ENCODE measurements at places on chromosomes 2 and 18.

- no peak for DNase-seq
These were observed 15.9 kb downstream of the POLI start for GRCh38 chr18:54284981-54285785.

DNA sequence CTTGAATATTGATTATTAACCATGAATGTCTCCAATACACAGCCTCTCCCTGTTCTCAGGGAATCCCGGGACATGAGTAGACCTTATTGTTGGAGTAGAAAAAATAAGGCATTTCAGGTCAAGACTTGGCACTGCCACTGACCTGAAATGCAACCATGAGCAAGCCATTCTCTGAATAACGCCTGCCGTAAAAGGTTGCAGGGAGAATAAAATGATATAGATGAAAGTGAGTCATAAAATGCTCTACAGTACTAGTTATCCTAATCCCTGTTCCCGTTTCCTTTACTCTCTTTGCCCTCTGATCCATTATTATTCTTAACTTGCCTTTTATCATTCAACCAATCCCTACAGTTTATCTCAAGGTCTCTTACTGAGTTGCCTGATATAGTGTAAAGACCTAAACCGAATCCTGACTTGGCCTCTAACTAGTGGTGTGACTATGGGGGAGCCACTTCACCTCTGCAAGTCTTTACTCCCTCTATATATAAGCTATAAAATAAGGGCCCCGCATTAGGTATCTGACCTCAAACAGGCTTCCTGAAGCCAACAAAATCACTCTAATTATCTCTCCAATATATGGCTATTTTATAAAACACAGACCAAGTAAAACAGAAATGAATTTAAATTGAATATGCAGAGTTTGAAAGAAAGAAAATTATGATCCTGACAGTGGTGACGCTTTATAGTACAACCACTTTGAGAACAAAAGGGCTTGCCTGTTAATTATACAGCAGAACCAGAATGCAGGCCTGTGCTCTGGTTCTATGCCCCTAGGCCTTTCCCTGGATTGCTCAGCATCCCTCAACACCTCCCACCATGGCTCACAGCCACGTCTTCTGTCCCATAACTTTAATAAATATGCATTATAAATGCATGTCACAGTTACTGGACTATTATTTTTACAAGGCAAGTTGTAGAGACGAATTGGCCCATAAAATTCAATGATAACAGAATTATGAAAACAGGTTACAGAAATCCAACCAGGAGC is 183.1 kb downstream of the STK39 start:
- no peak for DNase-seq

GRCh38 chr2:25377822-25378421 is 36.2 kb upstream of the DNMT3A start:
- DNase-seq: no peak

DNA sequence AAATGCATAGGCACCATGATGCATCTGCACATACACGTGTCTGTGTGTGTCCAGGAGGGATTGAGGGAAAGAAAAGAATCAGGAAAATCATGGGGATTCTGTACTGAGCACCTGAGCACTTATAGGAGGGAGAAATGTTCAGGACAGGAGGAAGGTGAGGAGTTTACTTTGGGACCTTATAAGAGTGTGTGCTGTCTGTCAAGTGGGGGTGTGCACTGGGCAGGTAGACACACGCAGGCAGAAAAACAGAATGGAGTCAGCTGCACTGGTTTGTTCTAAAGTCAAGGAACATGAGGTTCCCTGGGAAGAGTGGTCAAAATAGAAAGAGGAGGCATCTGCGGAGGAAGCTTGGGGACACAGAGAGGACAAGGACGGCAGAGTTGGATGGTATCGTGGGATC is 92.2 kb upstream of the KCTD1 start:
- DNase-seq: no peak

- DNase-seq: no peak
These were observed 42.2 kb downstream of the OTX1 start for GRCh38 chr2:63092857-63093256.

DNA sequence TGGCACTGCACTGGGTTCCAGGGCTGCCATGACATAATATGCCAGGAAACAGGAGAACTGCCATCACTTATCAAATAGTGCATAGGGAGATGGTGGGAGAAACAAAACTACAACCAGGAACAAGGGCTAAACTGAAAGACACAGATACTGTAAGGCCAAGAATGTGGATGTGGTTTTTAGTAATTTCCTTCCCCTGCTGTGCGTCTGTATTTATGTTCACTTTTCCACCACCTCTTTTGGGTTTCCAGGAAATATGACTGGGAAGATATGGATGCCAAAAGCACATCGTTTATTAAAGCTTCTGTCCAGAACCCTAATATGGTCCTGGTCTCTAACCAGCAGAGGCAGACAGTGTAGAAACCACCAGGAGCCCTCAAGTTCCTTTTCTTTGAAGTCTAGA is 759.7 kb upstream of the FANCL start:
- DNase-seq: no peak

DNA sequence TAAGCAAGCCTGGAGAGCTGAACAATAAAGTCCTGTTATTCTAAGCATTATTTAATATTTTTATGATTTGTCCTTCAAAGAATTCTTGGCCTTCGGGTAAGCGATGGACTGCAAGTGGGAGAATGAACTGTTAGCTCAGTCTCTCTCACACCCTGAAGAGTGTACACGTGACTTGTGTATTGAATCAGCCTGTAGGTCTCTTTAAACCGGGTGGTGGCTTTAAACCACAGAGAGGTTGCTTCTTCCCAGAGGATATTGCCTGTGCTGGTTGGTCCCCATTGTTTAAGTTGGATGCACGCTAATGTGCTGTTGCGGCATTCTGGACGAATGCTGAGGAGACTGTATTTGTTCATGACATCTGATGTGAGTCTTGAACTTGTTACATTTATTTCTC is 183.3 kb downstream of the LTBP1 start:
- DNase-seq: no peak

- no peak for DNase-seq
These were observed 41.7 kb upstream of the EFEMP1 start for GRCh38 chr2:55965276-55965675.

GRCh38 chr2:9952286-9952737 is 819 bp downstream of the GRHL1 start:
- DNase-seq: no peak

DNA sequence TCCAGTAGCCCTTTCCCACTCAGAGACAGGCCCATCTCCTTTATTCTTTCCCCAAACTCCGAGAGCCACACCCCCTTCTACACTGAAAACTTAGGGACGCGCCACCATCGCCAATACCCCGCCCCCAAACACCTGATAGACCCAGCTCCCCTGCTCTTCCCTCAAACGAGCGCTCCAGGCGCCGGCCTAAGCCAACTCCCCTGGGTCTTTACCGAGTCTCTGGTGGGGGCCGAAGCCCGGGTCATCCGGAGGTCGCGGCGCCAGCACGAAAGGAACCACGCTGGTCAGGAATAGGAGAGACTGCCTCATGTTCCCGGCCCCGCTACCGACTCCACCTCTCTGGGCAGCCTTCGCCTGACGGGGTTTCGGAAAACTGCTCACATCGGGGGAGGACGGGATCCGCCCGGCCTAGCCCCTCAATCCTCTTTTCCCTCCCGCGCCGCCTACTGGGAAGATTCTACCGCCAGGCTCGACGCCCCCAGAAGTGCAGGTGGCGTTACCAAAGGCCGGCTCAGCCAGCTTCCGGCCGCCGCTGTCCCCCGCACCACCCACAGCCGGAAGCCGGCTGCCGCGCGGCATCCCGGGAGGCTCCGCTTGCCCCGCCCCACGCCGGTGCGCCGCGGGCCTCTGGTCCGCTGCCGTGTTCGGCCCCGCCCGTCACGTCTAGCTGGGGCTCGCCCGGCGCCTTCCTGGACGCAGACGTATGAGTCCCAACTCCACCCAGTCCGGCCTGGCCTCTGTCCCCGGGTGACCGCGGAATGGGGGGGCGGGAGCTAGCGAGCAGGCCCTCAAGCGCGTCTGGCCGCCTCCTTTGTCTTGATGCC is at the start of gene ADAM17:
ADAM17 (minus strand) TSS at position 534 of the 824 bp plus-strand sequence; CDS start at position 309, 225 bp downstream.
- DNase-seq: peak; percentile 78

GRCh38 chr18:22348521-22349316 is 69.0 kb downstream of the CTAGE1 start:
- DNase-seq: peak; percentile 9

GRCh38 chr2:173048522-173048896 is 27.1 kb upstream of the MAP3K20 start:
- DNase-seq: no peak

DNA sequence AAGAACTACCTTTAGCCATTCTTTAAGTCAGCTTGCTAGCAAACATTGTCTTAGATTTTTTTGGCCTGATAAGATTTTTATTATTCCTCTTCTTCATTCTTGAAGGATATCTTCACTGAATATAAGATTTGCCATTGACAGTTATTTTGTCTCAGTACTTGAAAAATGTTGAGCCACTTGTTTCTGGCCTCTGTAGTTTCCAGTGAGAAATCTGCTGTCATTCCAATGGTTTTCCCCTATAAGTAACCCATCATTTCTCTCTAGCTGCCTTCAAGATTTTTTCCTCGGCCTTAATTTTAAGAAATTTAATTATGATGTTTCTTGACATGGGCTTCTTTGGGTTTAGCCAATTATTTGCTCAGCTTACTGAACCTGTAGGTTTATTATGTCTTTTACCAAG is 32.6 kb downstream of the ACOXL start:
- DNase-seq: no peak

DNA sequence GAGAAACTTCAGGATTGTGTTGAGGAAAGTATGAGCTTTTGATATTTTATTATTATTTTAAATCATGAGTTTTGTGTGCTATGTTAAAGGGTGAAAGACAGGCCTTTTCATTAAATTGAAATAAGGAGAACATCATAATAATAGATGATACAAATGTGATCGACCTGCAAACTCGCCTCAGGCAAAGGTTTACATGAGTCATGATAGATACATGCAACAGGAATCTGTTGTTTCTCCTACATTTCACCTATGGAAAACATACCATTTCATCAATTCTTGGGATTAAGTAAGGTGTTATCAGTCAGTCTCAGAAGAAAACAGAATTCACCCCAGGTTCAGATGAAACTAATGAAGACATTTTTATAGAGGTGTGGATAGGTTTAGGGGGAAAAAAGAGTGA is 1992.5 kb upstream of the PIK3C3 start:
- no peak for DNase-seq

GRCh38 chr18:26791676-26792075 is 73.8 kb downstream of the AQP4 start:
- DNase-seq: no peak

GRCh38 chr2:237889016-237889415 is 29.6 kb downstream of the RAMP1 start:
- no peak for DNase-seq

DNA sequence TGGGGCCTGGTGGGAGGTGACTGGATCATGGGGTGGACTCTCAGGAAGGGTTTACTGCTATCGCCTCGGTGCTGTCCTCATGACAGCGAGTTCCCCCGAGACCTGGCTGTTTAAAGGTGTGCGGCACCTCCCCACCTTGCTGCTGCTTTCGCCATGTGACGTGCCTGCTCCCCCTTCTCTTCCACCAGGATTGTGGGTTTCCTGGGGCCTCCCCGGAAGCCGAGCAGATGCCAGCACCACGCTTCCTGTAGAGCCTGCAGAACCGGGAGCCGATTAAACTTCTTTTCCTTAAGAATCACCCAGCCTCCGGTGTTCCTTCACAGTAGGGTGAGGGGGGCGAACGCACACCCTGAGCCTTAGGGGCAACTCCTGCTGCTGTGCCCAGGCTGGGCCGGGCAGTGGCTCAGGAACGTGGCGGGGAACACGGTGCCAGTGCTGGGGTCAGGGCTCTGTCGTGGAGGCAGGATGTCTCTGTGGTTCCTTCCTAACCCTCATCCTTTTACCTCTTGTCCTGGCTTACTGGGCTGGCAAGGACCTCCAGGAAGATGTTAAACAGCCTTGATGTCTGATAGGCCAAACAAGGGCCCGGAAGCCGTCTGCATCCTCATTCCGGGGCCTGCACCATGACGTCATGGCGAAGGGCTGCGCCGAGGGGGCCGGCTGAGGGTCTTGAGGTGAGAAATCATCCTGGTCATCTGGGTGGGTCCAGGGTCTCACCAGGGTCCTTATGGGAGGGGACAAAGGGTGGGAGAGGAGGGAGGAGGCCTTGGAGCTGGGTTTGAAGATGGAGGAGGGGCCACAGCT is 12.7 kb downstream of the NEU4 start:
- no peak for DNase-seq

- DNase-seq: no peak
These were observed 91.7 kb downstream of the NRP2 start for GRCh38 chr2:205773989-205774388.

Data from activated gamma-delta T cell (primary cell).